Activated CD4-positive, alpha-beta T cell treated with anti-CD3 and anti-CD28 coated beads, Interleukin-2, amount 10 ng/mL, durations not matched to agents 24 days and 14 days (primary cell): ENCODE measurements at places on chromosomes 12 and 14. TPM values are rescaled to one million over a fixed set of nuclear protein-coding genes. Genes with fewer than 3 reads are reported as not detected.
A peak's percentile ranks its signal among the peaks of the same experiment; 100 is the strongest.

- DNase-seq: no peak
Measured at GRCh38 chr12:112115259-112116045, 6.9 kb upstream of the NAA25 start.

- DNase-seq: no peak
Measured at GRCh38 chr12:19548834-19549233, 109.5 kb downstream of the AEBP2 start.

- DNase-seq: no peak
Measured at GRCh38 chr14:95444132-95445129, 72.0 kb downstream of the SYNE3 start.

DNA sequence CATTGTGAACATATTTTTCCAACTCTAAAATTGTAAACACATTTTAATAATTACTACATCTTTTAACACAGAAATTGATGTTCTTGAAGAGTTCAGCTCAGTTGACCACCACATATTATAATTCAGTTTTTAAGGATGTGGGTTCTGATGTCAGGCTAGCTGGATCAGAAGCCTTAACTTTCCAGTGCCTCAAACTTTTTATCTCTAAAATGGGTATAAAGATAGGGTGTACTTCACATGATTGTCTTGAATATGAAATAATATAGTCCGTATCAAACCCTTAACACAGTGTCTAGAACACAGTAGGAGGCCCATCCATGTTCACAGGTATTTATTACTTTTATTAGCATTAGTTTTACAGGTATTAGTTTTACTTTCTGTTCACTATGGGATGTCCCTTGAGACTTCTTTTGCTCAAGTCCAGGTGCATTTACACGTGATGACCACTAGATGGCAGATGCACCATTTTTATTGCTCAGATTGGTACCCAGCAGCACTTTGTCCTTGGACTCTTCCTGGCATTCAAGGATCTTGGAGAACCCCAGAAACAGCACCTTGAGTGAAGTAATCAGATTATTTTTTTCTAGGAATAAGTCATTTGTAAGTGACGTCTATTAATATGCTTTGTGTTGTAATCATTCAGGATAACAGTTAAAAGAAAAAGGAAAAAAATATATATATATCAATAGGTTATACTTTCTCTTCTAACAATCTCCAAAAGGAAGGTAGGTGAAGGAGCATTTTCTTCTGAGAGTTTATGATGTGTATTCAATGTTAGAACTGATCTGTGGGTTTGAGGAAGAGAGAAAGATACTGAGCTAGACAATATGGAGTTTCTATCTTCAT is 580.2 kb downstream of the ETNK1 start:
- peak; percentile 65 for DNase-seq

- DNase-seq: no peak
Measured at GRCh38 chr12:26150736-26151450, 26.1 kb upstream of the BHLHE41 start.

Gene RTL1
- not detected in 2 replicates for total RNA-seq
